ENCODE measurements at places on chromosomes 7 and 10.

GRCh38 chr10:103657061-103657591 lies 163.6 kb downstream of the NEURL1 start:
- no peak for DNase-seq

DNA sequence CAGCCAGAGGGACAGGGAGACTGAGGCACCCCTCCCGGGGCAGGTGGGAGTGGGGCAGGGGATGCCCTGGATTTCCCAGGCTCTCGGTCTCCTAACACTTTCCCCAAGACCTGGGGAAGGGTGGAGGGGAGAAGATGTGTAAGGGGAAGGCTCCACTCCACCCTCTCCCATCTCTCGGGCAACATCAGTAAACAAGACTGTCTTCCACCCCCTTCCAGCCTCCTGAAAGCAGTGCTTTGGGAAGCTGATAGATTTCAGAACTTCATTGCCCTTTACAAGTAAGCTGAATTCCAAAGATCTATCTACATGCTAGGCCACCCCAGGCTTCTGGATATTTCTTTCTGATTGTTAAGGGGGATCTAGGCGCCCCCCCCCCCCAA lies 3.7 kb downstream of the FLNC start:
- no peak for DNase-seq

GRCh38 chr10:43299579-43299978 lies 32.7 kb upstream of the RASGEF1A start:
- no peak for DNase-seq

GRCh38 chr7:37417107-37417474 lies 31.6 kb downstream of the ELMO1 start:
- DNase-seq, result no peak

DNA sequence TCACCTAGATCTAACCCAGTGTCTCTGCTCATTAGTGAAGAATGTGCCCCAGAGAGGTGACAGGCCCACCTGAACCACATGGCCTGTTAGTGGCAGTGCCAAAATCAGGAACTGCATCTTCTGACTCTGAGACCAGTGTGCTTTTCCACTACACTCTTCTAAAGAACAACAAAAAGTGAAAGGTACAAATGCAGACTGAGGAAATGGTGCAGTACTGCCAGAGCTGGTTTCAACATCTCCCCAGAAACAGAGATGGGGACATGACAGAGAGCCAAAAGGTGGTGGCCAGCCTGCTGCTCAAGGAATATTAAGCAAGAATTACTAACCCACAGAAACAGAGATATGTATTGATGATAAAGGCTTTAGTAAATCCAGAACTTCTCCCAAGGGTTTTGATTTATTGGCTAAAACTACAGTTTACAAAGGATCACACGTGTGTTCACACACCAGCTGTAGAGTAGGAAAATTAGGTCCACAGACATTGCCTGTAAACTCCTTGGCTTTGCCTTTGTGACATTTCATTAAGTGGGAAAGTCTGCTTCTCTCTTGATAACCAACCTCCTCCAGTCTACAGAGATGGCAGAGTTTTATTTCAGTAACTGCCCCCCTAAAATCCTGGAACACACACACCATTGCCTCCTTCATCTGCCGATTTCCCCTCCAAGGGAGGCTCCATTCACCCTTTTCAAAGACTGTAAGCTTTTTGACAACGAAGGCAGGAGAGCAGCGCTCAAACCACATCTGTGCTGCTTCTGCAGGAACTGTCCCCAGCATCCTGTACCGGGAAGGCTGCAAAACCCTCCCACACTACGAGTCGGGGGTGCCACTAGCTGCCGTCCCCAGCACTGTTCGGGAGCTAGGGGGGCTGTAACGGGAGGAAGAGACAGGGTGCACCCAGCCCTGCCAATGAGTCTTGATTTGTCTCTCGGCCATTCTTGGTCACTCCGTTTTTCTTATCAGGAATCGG lies 29.8 kb downstream of the GSDME start:
- DNase-seq, result no peak

- no peak for DNase-seq
Measured at GRCh38 chr10:103692952-103693811, 162.2 kb downstream of the SH3PXD2A start.

DNA sequence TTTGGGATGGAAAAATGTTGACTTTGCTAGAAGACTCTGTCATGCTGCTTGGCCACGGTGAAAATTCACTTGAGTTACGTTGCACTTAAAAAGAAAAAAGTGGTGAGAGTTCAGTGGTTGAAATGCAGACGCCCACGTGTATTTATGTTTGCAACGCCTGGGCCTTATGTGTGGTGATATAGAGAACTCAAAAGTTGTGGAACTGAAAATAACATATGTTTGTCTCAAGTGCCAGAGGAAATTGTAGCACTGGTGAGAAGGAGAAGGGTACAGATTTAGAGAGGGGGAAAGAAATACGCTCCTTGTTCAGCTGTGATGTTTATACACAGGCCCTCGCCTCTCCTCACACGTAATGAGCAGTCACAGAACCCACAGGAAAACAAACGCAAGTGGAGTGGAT lies 73.6 kb downstream of the EMX2 start:
- no peak for DNase-seq

DNA sequence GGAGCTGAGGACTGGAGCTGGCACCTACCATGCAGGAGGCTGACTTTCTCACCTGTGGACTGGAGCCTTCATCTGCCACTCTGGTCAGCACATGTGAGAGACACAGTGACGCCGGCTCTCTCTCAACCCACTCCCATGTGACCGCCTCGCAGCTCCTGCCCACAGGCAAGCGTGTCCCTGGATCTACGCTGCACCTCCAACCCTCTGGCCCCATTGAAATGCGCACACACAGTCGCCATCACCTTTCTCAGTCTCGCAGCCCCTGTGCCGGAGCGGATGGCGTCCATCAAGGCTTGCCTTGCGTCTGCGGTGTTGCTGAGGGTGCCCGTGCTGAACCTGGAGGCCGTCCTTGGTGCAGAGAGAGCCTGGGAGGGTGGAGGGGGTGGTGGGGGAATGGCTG lies 242.2 kb upstream of the GRB10 start:
- no peak for DNase-seq

DNA sequence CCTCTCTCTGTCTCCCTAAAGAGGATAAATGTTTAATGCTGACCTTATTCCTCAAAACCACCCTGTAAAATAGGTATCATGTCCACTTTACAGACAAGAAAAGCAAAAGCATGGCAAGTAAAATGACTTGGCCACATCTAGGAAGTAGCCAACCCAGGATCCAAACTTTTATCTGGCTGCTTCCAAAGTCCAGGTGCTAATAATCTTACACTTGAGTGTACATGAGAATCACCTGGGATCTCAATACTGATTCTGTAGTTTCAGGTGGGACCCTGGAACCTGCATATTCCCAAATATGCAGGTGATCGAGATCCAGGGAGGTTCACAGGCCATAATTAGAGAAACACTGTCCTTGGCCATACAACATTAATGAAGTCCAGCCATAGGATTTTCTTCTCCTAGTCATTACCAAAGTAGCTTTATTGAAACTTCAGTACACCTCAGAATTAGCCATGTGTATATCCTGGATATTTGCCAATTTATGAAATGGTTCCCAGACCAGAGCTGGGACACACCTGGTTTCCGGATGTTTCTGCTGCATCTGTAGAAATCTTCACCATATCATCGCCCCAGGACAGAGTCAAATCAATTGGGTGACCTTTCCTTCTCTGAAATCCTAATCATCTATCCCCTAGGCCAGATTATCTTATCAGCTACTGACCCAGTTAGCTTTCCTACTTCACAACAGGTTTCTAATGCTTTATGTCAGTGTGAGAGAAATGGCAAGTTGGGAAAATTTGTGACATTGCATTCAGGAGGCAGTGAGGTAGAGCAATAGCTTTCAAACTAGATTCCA lies 119.1 kb upstream of the KMT2E start:
- no peak for DNase-seq

GRCh38 chr10:61662794-61663259 lies at the start of gene CABCOCO1:
Gene CABCOCO1 (plus strand): TSS chr10:61662929. CDS start chr10:61662973, 44 bp downstream.
- peak; percentile 8 for DNase-seq

- DNase-seq, result no peak
Measured at GRCh38 chr10:88522715-88523114, 60.4 kb downstream of the RNLS start.

DNA sequence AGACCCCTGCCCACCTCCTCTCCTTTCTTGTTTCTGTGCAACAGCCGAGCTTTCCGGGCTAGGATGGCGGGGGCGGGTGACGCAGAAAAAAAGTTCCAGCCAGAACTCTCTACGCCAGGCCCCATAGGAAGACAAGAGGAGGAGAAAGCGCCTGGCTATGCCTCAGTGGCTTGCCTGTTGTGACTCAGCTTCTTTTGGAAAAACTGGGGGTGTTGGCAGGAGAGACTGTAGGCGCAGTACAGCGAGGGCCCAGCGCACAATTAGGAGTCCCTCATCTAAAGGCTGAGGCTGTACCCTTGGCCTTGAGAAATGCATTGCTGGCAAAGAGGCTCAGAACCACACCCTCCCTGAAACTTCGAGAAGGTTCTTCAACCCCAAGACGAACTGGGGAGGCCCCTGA lies 28.0 kb upstream of the KPNA7 start:
- DNase-seq, result no peak

DNA sequence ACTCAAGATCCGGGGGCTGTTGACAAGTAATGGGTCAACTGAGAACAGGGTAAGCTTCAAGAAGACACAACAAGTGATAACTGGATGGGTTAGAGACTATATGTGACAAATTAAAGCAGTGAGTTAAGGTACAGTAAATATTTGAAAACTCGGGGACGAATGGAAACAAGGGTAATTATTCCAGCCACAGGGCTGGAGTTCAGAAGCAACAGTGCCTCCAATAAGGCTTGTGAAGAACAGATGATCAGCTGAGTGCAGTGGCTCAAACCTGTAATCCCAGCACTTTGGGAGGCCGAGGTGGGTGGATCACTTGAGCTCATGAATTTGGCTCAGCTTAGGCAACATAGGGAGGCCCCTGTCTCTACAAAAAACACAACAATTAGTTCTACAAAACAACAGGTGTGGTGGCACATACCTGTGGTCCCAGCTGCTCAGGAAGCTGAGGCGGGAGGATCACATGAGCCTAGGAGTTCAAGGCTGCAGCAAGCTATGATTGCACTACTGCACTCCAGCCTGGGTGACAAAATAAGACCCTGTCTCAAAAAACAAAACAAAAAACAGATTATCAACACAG lies 20.5 kb upstream of the DLD start:
- DNase-seq, result no peak

GRCh38 chr10:126122881-126123280 lies 226.5 kb downstream of the FANK1 start:
- no peak for DNase-seq

DNA sequence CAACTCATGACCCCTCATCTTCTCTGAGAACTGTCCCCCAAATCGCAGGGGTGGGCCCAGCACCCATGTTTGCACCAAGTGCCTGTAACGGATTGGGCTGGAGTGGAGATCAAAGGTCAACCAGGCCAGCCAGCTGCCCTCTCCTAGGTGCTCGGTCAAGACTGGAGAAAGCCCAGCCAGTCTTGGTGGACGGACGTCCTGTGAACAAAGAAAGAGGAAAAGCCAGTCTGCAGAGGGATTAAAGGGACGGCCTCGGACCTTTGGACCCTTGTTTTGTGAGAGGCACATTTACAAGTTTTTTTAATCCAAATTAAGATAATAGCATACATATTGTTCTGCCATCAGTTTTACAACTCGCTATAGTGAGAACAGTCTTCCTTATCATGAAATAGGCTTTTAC lies 31.7 kb upstream of the GALNTL5 start:
- DNase-seq, result no peak

DNA sequence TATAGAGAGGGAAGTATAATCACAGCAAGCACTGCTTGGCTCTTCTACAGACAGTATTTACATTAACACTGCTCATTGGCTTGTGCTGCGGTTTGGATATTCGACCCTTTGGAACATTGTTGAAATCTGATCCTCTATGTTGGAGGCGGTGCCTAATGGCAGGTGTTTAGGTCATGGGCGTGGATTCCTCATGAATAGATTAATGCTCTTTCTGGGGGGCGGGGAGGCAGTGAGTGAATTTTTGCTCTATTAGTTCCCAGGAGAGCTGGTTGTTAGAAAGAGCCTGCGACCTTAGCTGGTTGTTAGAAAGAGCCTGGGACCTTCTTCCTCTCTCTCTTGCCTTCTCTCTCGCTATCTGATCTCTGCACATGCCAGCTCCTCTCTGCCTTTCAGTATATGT lies 77.3 kb upstream of the SVIL start:
- DNase-seq, result no peak

GRCh38 chr10:12351889-12352288 lies 2.5 kb downstream of the CAMK1D start:
- no peak for DNase-seq

DNA sequence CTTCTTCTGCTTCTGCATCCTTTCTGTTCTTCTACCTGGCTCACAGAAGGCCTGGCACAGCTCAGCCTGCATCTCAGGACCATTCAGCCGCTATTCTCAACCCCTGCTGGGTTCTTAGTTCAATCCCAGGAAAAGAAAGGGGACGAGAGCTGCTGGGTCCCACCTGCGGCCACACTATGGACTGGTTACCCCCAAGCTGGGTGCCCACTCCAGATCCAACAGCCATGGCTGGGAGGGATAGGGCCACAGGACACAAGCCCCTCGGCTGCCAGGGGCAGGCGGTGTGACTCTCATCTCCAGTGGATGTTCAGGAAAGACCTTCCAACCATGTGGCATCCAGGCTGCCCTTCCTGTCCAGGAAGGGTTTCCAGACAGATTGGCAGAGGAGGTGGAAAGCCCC lies 97.6 kb upstream of the NMT2 start:
- DNase-seq, result no peak

DNA sequence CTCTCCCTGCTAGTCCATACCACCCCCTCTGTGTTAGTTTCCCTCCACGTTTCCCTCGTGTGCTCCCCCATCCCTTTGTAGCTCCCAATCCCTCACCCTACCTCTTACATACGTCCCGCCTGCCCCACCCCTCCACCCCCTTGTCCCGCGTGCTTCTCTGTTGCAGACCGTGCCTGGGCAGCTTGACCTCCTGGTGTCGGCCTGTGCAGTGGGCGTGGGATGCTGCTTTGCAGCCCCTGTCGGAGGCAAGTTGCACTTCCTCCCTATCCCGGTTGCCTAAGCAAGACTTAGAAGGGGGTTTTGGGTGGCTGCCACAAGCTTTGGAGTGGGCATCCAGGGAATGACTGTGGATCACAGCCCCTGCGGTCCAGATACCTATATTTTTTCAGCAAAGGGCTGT lies 7.7 kb downstream of the CLCN1 start:
- no peak for DNase-seq

GRCh38 chr7:44376429-44377133 lies 51.2 kb upstream of the CAMK2B start:
- DNase-seq, result no peak

DNA sequence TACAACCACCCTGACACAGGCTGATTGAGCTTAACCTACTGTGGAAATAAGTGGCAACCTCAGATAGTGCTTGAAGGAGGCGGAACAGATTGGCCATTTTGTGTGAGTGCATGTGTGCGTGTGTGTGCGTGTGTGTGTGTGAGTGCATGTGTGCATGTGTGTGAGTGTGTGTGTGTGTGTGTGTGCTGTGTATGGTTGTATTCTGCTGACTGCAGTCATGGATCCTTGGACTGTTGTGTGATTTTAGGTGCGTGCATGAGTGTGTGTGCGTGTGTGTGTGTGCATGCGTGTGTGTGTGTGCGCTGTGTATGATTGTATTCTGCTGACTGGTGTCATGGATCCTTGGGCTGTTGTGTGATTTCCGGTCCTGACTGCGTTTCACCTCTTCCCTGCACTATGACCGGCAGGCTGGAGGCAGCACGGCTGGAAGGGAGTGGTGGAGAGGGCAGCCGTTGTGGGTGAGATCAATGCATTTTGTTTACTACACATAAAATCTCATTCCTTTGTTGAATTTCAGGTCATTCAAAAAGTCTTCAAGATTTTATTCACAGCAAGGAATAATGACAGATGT lies 6.3 kb downstream of the IQCE start:
- DNase-seq, result no peak

Data from tibial nerve (tissue), 4 donors.